ENCODE measurements at places on chromosomes 1 and 21.
A peak's percentile ranks its signal among the peaks of the same experiment; 100 is the strongest.

DNA sequence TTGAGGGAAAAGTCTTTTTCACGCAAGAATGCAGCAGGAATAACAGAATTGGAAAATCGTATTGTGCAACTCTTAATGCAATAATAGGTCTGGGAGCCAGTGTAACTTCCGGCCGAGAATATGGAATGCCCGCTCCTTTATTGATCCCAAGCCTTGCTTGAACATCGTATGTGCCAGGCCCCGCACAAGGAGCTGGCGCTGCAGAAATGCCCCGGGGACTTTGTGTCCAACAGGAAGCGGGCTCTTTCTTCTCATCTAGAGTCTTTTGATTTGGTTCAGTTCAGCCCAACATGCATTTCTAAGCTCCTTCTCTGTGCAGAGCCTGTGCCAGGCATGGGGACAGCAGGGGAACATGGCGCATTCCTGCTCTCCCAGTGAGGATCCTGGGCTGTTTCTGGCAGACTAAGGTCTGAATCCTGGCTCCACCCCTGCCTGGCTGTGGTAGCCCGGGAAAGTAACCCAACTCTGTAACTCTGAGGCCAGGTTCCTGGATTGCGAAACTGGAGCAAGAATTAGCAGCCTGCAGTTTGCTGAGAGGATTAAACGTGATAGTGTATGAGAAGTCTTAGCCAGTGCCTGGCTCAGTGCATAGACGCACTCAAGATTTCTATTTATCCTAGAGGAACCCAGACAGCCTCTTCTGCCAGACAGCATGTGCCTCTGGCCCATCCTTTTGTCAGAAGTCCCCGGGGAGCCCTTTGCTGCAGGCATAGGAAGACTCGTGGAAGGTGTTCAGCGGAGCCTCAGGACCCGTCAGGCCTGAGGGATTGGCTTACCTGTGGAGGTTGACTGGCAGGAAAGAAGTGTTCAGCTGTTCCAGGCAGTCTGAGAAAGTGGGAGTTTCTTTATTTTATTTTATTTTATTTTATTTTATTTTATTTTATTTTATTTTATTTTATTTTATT, 987 bp upstream of the CDCP2 start:
- peak; percentile 55 for DNase-seq

- DNase-seq = no peak
Measured at GRCh38 chr21:25412100-25412499, 195.2 kb downstream of the MRPL39 start.

DNA sequence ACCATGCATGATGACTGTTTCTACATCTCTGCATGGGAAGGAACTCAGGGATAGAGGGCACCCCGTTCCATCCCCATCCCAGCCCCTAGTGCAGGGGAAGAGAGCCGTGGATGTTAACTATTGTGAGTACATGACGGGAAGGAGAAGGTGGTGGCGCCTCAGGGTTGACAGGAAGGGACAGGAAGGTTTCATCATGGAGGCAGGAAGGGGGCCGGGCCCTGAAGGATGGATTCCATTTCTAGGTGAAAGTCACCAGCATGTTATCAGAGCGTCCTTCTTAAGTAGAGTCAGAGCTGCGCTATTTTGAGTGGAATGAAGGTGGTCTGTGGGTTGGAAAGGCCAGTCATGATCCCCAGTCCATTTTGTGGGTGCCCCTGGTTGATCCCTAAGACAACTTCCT, 25.1 kb upstream of the ZNF648 start:
- DNase-seq = no peak

DNA sequence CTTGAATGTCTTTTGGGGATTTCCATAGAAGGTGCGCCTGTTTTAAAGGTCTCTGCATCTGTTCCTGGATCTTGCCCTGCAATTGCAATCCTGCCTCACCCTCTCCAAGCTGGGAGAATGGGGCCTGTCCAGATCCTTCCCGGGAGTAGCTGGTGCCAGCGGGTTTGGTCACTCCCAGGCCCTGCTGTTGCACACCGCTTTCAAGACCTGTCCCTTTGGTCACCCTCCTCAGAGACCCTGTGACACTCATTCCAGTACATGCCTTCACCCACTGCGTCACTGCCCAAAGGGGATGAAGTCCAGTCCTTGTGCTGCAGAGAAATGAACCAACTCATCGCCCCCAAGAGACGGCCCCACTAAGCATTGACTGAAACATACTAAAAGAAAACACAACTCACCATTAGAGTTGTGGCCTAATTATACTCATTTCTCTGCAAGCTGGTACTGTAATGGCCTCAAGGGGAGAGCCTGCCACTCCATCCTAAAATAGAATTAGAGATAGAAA, 1.9 kb upstream of the IRF2BP2 start:
- DNase-seq = peak; percentile 58

- no peak for DNase-seq
Measured at GRCh38 chr1:202681736-202682420, 28.4 kb downstream of the SYT2 start.
